ENCODE measurements at places on chromosomes 16 and 17.

- DNase-seq, result peak; percentile 14
Measured at GRCh38 chr16:50861970-50862411, 120.1 kb downstream of the CYLD start.

GRCh38 chr16:2341456-2342447 lies 1.2 kb upstream of the ABCA3 start:
- DNase-seq, result no peak

DNA sequence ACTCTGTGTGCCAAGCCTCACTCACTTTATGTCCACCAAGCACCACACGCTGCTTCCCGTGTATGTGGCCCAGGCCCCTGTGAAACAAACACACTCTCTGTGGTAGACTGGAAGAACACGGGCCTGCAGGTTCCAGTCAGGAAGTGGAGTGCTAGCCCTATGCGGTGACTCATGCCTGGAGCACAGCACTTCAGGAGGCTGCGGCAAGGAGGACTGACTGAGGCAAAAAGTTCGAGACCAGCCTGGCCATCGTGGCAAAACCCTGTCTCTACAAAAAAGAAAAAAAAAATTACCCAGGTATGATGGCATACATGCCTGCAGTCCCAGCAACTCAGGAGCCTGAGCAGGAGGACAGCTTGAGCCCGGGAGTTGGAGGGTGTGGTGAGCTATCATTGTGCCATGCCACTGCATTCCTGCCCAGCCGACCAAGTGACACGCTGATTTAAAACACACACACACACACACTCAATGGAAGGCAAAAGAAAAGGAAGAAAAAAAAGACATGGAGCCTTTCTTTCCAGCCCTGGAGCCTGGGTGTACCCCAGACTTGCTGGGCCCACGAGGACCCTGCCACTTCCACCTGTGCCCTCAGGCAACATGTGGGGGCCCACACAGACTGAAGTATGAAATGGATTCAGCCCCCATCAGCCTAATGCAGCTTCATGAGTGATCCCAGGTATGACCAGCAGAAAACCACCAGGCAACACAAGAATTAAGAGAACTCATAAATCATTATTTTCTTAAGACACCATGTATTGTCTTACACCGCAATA lies 126.6 kb downstream of the ANKRD11 start:
- DNase-seq, result no peak

DNA sequence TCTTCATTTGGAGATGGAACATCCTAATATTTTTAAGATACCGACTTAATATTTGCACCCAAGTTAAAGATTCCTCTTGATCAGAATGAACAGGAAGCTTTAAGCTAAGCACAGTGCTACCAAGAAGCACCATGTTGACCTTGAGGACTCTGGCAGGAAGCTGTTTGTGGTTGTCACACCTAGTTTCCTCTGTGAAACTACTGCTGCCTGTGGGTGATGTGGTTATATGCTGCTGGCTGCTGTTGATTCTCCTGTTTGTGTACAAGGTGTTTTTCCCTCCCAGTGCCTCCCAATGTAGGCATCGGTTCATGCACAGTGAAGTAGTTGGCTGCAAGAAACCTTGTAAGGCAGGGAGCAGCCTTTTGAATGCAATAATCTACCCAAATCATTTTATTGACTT lies 23.4 kb downstream of the RBL2 start:
- no peak for DNase-seq

DNA sequence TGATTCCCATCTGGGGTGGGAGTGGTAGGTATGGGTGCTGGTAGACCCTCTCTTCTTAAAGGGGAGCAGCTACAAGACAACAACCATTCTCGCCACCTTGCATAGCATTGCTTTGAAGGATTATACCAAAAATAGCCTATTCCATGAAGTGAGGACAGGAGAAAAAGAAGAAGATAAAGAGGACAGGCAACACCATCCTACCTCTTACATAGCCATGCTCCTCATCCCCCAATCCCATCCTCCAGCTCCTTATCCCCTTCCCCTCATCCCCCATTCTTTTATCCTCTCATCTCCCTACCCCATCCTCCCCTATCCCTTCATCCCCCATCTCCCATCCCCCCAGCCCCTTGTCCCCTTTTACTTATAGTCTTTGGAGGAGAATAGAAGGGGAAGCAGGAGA lies 29.1 kb downstream of the CCDC182 start:
- no peak for DNase-seq
